ENCODE measurements at places on chromosomes 13 and 19.

GRCh38 chr19:15633082-15633835 is 7.4 kb upstream of the CYP4F3 start:
- DNase-seq = no peak

GRCh38 chr19:1860042-1860775 is 3.2 kb downstream of the KLF16 start:
- no peak for DNase-seq

DNA sequence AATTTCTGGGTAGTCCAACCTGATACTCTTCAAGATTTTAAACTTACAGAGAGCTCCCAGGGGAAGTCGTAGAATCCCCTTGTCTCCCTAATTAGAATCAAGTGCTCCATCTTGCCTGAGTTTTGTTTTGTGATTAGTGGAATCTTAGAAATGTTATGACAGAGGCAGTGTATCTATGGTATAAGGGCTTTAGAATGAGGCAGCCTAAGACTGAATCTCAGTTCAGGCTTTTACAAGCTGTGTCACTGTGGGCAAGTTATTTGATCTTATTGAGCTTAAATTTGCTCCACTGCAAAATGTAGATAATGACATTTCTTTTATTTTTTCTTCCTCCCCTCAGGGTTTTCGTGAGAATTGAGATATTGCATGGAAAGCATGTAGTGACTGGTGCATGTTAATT is 215.5 kb downstream of the POSTN start:
- no peak for DNase-seq

DNA sequence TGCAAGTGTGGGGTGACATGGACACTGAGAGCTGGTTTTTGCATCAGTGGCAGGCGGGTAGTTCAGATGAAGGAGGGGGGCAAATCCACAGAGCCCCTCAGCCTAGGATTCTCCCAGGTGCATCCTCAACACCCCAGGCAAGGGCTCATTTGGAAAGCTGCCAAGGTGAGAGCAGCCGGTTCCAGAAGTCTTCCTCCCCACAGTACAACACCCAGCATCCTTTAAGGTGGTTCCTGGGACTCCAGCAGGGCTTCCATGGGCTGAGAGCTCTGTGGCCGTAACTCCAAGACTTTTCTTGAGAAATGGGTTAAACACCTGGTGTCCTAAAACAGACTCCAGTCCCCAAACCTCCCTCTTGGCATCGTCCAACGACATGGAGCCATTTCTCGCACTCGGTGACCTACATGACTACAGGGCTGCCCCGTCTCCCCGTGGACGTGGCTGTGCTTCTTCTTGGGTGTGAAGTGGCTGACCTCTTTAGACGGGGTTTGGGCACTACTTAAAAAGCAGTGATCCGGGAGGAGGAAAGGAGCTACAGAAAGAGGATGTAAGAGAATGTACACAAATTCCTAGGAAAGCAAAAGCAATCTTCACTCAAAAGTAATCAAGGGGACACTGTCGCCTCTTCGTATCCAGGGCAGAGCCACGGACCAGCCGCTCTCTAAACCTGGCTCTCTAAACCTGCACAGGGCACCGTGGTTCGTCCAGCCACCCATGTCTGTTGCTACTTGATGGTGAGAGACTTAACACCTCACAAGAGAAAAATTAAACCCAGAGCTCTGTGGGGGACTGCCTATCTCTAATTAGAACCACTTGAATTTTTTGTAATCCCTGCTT is 25.5 kb downstream of the RANBP3 start:
- no peak for DNase-seq

DNA sequence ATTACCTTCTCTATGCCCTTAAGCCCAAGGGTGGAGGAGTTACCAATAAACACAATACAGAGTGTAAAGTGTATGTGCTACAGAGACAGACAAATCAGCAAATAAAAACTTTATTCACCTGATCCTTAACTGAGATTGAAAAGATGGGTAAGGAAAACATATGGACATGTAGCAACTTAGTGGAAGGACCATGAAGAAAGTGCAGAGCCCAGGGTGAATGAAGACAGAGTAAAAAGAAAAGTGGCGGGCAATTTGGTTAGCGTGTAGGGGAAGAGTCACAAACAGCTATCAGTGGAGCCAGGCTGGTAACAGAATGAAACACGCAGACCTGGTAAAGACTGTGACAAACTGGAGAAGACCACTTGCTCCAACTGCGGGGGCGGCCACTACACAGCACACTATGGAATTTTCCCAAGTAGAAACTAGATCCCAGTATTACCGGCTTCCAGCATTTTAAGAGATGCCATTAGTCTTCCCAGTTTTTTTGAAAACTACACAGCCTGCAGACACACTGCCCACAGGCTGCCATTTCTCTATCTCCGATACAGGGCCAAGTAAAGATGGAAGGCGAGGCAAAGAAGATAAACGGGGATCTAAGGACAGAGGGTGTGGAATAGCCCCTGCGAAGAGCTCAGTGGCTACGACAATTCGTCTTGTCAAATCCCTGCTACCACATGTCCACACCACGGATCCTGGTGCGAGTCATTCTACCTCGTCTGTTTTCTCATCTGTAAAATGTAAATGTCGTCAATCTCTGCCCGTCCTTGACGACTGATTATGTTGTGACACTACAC is 1.2 kb downstream of the UQCRFS1 start:
- DNase-seq = no peak

DNA sequence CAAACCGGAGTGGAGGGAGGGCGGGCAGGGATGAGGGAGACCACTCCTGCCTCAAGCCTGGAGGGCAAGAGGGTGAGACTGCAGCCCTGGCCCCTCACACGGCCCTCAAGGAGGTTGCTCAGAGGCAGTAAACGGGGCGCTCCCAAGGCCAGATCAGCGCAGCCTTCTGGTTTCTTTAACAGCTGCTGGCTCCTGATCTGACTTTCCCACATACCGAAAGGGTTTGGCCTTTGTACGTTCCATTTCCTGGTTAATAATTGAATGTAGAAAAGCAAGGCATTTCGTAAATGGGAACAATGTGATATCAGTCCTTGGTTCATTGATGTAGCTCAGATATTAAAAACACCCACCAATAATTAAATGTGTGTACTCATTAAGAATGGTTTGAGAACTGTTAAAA is 71.5 kb downstream of the GGACT start:
- no peak for DNase-seq

DNA sequence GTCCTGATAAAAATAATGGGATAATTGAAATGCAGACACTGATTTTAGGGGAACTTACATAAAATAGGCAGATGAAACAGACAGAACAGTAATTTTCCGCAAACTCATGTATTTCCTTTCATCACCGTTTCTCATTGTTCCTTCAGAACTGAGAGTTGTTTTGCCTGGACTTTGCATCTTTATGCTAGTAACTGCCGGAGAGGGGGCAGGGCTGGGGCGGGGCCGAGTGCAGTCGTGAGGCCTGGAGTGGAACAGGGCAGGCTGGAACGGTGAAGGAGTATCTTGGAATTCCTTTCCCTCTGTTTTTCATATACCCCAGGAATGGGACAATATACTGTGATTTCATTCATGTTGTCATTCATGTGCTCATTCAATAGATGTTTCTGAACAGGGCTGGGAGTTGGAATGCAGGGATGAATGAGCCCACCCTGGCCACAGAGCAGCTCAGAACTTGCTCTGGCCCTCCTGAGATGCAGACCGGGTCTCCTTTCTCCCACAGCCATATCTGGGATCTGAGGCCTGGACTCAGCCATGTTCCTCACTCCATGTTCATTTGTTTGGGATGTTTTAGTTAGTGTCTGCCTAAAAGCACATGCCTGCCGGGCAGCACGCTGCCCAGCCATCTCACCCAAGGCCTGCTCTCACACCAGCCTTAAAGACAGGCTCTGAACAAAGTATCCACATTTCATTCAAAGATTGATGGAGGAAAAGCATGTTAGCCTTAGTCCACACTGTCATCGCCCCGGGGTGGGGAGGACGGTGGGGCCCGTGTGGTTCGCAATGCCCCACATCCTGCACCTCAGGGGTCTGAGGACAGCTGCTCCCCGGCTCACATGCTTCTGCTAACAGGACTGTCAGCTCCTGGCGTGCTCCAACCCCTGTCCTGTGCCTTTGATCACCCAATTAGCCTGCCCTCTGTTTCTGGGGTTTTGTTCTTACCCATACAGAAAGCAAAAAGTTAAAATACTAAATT is 92.9 kb downstream of the SOX1 start:
- DNase-seq = peak; percentile 93

DNA sequence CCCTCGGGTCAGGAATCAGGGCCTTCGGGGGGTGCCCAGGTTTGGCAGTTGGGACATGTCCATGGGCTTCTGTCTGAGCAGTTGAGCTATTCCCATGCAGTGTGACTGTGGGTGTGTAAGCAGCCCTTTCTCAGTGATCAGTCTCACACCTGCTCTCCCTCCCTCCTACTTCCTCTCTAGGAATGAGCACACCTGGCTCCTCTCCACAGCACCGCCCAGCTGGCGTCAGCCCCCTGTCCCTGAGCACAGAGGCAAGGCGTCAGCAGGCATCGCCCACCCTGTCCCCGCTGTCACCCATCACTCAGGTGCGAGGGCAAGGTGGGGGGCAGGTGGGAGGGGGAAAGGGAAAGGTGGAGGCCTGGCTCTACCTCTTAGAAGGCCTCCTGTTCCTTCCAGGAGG is 25.9 kb downstream of the COMP start:
- DNase-seq = no peak

DNA sequence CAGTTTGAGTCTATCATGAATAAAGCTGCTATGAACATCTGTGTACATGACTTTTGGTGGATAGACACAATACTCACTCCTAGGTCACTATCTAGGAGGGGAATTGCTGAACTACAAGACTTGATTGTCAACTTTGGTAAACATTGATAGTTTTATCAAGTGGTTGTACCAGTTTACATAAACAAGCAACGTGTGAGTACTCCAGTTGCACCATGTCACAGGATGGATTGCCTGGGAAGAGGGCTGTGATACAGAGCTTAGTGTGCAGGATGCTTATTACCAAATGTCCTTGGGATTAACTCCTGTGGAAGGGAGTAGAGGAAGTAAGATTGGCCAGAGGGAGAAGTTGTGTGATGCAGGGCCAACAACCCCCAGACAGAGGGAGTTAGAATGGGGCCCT is 37.7 kb downstream of the RAP2A start:
- DNase-seq = no peak

DNA sequence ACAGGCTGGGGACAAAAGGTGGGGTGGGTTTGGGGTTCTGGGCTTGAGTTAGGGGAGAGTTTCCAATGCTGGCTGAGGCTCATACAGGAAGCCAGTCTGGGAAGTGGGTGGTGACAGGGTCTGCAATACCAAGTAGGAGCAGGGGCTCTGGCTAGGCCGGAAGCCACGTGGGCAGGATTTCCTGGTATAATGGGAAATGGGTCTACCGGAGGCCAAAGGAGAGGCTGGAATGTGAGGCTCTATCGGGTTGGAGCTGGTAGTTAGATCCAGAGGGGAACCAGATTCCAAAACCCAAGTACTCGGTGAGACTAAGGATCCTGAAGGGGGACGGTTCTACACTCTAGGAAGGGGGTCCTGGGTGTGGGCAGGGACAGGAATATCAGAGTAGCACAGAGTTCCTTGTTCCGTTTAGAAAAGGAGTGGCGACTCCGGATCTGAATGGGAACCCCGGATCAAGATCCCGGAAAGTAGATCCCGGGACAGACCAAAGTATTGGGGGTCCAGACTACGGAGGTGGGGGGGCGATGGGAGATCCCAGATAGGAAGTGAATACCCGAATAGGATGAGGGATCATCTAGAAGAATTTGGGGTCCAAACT is 802 bp downstream of the CDC37 start:
- DNase-seq = no peak

- DNase-seq = no peak
These were observed 14.7 kb upstream of the PARP4 start for GRCh38 chr13:24527266-24527775.

GRCh38 chr13:66329988-66330451 is 900.1 kb downstream of the PCDH9 start:
- DNase-seq = no peak

DNA sequence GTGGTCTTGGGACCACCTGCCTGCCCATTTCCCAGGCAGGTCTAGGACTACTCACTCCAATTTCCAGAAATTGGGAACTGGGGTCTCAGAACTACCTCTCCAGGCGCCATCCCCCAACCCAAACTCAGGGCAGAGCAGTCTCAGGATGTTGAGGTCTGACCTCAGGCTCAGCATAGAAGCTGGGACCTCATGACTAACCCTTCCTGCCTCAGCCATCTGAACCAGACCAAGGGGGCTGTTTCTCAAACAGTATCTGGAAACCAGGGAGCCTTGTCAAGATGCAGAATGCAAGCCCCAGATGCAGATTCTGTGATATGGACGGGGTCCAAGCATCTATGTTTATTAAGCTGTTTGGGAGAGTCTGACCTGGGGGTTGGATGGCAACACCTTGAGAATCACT is 1.3 kb downstream of the FBXW9 start:
- DNase-seq = no peak

DNA sequence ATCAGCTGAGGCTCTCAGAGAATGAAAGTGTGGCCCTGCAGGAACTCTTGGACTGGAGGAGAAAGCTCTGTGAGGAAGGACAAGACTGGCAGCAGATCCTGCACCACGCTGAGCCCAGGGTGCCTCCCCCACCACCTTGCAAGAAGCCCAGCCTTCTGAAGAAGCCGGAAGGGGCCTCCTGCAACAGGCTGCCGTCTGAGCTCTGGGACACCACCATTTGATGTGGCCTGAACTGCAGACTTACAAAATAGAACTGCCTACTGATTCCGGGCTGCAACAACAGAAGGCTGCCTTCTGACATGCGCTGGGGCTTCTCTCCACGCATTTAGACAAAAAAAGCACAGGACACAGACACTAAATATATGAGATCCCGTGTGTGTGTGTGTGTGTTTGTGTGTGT is 577.2 kb downstream of the MYO16 start:
- no peak for DNase-seq

- no peak for DNase-seq
These were observed 279.6 kb downstream of the SLC7A1 start for GRCh38 chr13:29315847-29316246.
